Amniotic epithelial cell (primary cell): ENCODE measurements at places on chromosomes 2 and 18.

DNA sequence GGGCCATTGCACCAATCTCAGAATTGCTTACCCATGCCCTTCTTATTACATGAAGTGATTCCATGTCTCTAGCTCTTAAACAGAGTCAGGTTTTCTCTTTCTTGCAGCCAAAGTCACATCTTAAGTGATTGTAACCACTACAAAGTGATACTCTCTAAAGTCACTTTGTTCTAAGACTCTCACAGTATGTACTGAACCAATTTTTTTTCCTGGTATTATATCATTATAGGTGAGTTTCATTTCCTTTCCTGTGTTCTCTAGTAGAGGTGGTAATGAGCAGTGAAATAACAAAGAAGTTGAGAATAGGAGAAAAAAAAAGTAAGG, 66.3 kb upstream of the DARS1 start:
- DNase-seq = no peak

- DNase-seq = peak; percentile 16
These were observed 889 bp downstream of the ZC3H15 start for GRCh38 chr2:186486651-186487647.

GRCh38 chr2:237540823-237541222, 25.6 kb upstream of the PRLH start:
- peak; percentile 9 for DNase-seq

- peak; percentile 79 for DNase-seq
These were observed 87.2 kb downstream of the UGGT1 start for GRCh38 chr2:128178149-128178649.

DNA sequence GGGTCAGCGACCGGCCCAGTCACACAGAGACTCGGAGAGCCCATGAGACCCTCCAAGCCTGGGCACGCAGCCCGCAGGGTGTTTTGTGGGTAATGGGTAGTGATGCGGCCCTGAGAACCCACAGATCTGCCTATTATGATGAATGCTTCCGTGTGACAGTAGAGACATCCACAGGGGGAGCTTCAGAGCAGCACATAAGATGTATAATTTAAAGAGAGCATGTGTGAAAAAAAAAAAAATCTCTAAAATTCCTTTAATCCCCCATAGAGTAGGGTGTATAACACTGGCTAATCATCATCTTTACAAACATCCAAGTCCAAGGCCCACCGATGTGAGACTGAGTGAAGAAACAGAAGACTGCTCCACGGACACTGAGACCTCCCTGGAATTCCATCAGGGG, 34.6 kb downstream of the BIN1 start:
- DNase-seq = no peak

GRCh38 chr2:160364364-160364763, 129.2 kb downstream of the RBMS1 start:
- DNase-seq = no peak

DNA sequence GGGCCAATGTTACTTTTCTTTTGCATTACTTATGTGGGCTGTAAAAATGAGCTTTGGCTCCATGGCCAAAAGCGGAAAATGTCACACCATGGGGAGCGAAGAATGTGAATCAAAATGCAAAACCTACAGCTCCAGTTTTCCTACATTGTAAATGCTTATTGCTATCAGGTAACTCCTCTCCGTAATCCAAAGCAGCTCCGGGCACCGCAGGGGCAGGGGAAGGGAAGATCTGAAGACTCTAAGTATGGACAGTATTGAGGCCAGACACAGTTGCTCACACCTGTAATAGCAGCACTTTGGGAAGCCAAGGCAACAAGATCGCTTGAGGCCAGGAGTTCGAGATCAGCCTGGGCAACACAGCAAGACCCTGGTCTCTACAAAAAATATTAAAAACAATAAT, 7.1 kb upstream of the AGFG1 start:
- no peak for DNase-seq

DNA sequence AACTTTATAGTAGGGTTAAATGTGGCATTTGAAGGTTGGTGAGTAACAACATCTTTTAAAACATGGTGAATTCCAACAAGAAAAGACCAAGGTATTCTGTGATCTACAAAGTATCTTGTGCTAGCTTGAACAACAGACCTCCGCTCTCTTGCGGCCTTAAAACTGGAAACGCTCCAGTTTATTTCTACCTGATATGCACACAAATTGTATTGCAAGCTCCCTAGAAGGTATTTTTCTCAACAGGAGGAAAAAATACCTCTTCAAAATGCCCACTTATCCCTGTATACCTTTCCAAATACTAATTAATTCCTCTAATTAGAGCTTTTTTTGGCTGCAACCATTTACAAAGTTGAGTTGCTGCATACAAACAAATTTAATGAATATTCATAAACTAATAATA, 69.5 kb downstream of the KCNH7 start:
- DNase-seq = no peak

DNA sequence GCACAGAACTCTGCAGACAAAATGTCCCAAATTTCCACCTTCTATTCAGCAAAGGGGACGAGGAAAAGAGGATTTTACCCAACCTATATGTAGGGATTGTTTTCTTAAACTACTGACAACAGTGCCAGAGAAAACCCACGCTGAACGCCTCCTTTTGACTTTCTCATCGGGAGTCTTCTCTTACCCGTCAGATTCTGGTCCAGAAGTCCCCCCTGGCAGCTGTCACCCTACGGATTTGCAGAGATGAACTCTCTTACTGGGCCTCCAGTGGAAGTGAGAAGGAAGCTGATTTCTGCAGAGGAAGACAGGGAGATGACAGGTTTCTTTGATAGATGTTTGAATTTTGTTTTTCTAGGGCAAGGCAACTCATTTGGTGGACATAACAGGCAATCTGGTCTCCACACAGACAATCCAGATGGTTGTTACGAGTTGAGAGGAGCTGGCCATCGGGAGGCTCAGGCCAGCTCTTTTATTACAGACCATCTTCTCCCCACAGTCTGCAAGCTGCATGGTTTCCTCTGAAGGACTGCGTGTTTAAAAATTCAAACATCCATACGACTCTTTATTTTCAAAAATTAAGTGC, 804.3 kb downstream of the RNF144A start:
- no peak for DNase-seq

- DNase-seq = no peak
These were observed 2.5 kb downstream of the ADI1 start for GRCh38 chr2:3516831-3517230.

GRCh38 chr2:143474586-143474985, 345.4 kb downstream of the ARHGAP15 start:
- DNase-seq = no peak

GRCh38 chr2:121128741-121129659, 156.0 kb downstream of the TFCP2L1 start:
- peak; percentile 51 for DNase-seq

- no peak for DNase-seq
These were observed 2.1 kb upstream of the MOGAT1 start for GRCh38 chr2:222669353-222669752.

GRCh38 chr18:64090876-64091275, 58.0 kb downstream of the LINC00305 start:
- no peak for DNase-seq

GRCh38 chr2:113060796-113061195, 1.8 kb downstream of the IL36RN start:
- DNase-seq = no peak

DNA sequence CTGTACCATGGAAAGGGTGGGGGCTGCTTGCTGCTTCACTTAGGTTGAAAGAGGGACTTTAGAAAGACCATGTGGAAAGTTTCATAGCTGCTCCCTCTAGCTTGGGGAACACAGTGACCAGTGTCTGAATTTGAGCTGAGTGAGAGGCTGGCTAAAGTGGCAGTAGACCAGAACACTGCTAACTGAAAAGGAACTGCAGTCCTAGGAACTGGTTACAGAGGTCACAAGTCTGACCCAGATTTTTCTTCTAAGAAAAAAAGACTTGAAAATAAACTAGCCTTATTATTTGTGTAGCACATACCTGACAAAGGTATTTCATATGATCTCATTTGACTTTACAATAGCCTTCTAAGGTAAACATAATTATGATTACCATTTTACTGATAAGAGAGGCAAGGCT, 153.6 kb downstream of the FSHR start:
- no peak for DNase-seq

- no peak for DNase-seq
These were observed 340.1 kb downstream of the ARHGAP15 start for GRCh38 chr2:143469323-143469722.

GRCh38 chr18:32439802-32440201, 30.9 kb downstream of the GAREM1 start:
- DNase-seq = no peak

GRCh38 chr2:45884126-45884525, 232.7 kb downstream of the PRKCE start:
- DNase-seq = no peak

DNA sequence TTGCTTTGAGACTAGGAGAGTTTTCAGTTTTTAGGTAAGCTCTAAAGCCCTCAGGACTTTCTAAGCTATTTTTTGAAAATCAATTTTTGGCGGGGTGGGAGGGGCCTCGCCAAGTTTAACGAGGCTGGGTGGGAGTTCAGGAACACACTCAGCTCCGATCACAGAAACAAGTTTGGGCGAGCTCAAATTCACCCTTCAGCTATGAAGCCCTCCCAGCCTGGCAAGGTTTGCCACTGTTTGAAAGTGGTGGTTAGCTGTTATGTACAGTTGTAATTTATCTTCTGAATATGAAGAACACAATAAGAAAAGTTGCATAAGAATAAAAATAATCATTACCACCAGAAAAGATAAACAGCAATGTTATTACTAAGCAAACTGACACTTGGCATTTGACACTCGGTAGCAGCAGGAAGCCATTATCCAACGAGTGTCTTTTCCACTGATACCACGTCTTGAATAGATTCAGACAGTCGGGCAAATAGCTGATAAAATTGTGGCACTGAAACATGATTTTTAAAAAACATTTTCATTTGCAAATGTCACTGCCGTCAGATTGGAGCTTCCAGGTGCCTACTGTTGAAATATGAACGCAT, 59.8 kb downstream of the KCTD1 start:
- DNase-seq = no peak

DNA sequence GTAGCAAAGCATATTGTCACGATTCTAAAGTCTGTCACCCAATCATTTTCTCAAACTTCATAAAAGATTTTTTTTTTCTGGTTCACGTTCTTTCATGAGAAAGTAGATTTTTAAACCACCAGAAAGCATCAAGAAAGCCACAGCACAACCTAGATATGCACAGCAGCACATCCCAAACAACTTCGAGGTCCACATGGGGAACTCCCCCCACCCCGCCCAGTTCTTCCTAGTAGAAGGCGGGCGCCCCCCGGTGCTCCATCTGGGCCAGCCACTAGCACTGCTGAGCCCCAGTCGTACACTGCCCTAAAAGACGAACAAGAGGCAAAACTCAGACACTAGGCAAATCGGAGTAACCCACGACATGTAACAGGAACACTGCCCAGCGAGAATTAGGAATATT, 15.5 kb downstream of the HDLBP start:
- no peak for DNase-seq

- DNase-seq = no peak
These were observed 76.6 kb upstream of the FAM237A start for GRCh38 chr2:206565666-206566065.

DNA sequence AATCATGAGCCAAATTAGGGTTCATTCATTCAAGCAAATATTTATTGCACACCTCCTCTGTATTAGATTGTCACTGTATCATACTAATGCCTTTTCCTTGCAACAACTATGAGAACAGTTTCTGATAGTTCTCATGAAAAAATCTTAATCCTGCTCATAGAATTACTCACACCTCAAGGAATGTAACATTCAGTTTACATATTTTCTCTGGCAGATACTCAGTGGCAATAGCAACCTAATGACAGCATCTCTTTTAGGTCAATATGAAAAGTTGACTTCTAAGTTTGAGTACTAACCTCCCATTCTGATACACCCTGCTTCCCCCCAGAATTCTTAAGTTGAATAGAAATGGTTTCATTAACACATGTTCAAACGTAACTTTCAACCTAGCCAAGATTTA, 132.0 kb downstream of the VWC2L start:
- DNase-seq = no peak

GRCh38 chr2:137838255-137839092, 125.8 kb upstream of the HNMT start:
- DNase-seq = peak; percentile 49

- peak; percentile 62 for DNase-seq
These were observed 81.7 kb downstream of the BCL2L11 start for GRCh38 chr2:111202266-111203040.

DNA sequence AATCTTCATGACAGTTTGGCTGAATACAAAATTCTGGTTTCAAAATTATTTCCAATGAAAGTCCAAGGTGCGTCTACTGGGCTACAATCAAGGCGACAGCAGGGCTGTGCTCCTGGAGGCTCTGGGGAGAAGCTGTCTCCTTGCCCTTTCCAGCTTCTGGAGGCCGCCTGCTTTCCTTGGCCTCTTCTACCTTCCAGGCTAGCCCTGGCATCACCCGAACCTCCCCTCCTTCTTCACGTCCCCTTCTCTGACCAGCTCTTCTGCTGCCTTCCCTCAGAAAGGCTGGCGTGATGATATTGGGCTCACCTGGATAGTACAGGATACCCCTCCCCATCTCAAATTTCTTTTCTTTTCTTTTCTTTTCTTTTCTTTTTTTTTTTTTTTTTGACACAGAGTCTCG, 115.5 kb downstream of the KCNF1 start:
- no peak for DNase-seq

GRCh38 chr2:95314964-95315611, 17.9 kb downstream of the KCNIP3 start:
- no peak for DNase-seq

DNA sequence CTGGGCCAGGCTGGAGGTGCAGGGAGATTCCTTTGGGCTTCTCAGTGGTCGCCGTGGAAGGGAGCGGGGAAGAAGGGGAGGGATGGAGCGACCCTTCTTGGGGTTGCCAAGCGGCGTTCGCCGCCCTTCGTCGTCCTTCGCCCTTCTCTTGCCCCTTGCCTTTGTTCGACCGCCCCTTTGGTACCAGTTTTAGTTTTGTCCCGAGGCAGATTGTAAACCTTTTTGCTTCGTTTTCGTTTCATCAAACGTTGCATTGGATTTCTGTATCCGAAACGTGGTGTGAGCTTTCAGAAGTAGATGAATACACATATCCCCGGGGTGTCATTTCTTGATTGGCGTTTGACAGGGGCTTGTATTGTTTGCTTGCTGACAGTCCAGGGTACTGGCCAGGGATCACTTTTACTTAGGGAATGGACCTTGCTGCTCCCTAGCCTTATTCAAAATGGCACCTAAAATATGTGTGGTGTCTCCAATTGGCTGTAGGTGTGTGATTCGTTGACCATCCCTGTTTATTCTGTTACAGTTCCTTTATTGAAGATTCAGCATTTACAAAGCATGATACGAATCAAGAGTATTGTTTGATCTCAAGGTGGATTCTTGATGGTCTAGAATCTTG, 788 bp downstream of the USP14 start:
- peak; percentile 7 for DNase-seq
